ENCODE measurements at places on chromosomes 3 and 15.

GRCh38 chr15:53917109-53917508 lies 61.1 kb upstream of the UNC13C start:
- DNase-seq: no peak
- no peak overlapping the region for H3K4me3 ChIP-seq
- H3K36me3 ChIP-seq: no peaks in the 10 kb centered on the region
- H3K4me1 ChIP-seq: no peaks in the 10 kb centered on the region

DNA sequence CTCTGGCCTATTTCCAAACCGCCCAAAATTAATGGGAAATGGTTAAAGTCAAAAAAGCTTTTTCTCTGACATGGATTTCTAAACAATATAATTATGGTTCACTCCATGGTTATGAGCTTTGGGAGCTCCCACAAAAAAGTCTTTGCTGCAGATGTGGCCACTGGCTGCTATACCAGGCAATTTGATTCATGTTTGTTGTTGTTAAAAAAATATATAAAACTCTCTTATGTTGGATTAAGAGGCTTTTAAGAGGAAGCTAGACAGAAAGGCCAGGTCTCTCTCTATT lies 258.6 kb downstream of the TIGIT start:
- no peaks in the 10 kb centered on the region for H3K27me3 ChIP-seq
- no peak for DNase-seq
- peak overlapping the region; percentile 93 for H3K27ac ChIP-seq
- no peak overlapping the region for H3K4me3 ChIP-seq

DNA sequence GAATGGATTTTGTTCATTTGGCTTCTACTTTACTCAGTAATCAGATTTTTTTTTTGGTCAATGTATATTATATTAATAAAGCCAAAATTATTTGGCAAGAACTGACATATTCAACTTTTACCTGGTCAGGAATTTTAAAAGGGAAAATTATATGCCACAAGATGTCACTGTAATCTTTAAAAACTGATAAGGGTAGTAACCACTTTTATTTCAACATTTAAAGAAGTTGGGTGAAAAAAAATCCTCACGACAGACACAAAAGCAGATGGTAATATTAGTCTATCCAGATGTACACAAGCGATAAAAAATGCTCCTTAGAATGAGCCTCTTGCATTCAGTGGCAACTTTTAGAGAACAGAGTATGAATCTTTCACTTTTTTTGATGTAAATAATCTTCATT lies 101.9 kb downstream of the SERPINI1 start:
- DNase-seq: no peak
- H3K36me3 ChIP-seq: no peaks in the 10 kb centered on the region
- H3K4me3 ChIP-seq: no peak overlapping the region
- no peaks in the 10 kb centered on the region for H3K27me3 ChIP-seq
- no peak overlapping the region for H3K27ac ChIP-seq

DNA sequence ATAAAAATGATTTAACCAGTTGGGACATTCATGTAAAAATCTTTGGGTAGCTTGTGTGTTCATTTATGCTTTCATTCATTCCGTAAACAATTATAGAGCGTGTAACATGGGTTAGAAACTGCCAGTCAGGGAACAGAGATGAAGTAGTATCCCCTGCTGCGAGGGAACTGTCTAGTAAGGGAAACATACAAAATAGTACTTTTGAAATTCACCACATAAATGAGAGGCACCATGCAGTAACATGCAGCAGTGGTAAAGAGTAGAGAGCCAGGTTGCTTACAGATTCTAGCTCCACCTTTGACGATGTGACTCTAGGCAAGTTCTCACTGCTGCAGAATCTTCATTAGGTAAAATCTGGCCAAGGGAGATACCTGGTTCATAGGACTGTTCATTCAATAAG lies 938 bp downstream of the DZIP3 start:
- peaks cover 7% of the 10 kb centered on the region for H3K4me1 ChIP-seq
- peak overlapping the region; percentile 98 for H3K4me3 ChIP-seq
- no peak for DNase-seq
- peak overlapping the region; percentile 99 for H3K27ac ChIP-seq
- H3K36me3 ChIP-seq: no peaks in the 10 kb centered on the region

DNA sequence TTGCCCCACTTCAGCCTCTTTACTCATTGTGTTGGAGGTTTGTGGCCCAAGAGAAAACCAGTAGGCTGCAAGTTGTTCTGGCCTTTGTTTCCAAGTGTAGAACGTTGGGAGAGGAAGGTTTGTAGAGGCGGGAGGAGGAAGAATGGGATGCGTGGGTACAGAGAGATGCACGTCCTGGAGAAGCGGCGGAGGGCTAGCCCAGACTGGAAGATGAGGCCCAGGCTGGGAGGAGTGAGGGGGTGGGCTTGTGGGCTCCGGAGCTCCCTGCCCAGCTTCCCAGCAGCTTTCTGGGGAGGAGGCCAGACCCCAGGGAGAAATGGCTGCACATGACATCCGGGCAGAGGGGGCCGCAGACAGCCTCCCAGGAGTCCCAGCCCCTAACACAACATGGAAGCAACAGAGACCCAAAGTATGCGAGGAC lies 5.3 kb downstream of the PLA2G4F start:
- peaks cover 8% of the 10 kb centered on the region for H3K27me3 ChIP-seq
- DNase-seq: no peak

DNA sequence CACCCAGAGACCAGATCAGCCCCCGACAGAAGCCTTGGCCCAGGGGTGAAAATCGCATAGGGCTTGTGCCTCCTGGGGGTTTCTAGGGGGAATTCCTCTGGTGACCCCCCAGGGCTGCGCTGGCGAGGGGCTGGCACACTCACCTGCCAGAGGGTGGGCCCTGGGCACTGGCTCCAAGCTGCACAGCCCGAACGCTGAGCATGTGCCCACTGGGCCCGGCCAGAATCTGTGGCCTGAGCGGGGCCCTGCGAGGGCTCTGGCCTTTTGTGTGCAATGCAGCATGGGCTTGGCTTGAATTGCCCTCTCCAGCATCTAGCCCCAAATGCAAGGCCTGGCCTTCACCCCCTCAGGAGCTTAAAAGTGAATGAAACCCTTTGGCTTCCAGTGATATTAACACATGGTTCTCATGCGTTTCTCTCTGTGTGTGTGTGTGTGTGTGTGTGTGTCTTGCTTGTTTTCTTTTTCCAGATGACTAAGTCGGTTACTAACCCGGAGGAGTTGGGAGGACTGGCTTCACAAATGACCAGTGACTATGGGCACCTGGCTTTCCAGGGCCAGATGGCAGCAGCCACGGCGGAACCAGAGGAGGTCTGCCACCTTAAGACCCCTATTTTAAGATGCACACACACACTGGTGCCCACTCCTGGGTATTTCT lies 259.1 kb upstream of the TPM1 start:
- H3K4me3 ChIP-seq: no peak overlapping the region
- peak overlapping the region; percentile 20 for H3K27ac ChIP-seq
- peaks cover 40% of the 10 kb centered on the region for H3K4me1 ChIP-seq
- peak; percentile 90 for DNase-seq
- no peaks in the 10 kb centered on the region for H3K27me3 ChIP-seq
- no peaks in the 10 kb centered on the region for H3K36me3 ChIP-seq

DNA sequence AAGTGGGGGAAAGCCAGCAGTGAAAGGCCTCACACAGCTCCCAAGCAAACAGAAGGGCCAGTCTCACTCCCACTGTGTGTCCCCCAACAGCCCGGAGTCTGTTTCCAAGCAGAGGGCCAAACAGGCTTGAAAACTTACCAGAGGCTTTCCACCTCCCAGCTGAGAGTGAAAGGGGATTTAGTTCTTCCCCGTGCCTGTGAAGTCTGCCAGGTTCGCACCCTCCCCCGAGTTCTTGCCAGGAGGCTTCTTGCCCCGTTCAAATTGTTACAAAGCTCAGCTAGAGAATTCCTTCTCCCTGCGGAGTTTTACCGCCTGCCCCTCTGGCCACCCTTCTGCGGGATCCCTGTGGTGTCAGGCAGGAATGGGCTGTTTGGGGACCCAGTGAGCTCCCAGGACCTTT lies 68.0 kb upstream of the WNT7A start:
- no peak overlapping the region for H3K4me3 ChIP-seq
- H3K4me1 ChIP-seq: no peaks in the 10 kb centered on the region
- no peaks in the 10 kb centered on the region for H3K36me3 ChIP-seq
- DNase-seq: no peak
- no peak overlapping the region for H3K27ac ChIP-seq

DNA sequence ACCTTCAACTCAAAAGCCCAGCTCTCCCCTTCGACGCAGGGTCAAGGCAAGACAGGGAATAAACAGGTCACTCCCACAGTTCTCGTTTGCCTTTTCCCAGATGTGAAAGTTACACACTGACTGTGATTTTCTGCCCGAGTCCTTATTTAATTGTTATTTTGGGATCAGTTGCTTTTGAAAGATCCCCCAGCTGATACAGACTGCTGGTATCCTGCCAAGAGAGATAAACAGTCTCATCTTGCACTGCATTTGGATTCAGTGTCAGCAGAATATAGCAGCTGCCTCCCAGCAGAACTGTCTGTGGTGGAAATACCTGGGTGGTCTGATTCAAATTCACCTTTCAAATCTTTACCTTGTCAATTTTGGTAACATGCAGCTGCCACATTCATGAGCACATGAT lies 56.0 kb upstream of the FAM3D start:
- no peaks in the 10 kb centered on the region for H3K4me1 ChIP-seq
- no peaks in the 10 kb centered on the region for H3K36me3 ChIP-seq
- H3K27me3 ChIP-seq: no peaks in the 10 kb centered on the region

GRCh38 chr3:31043184-31043819 lies 148.8 kb upstream of the GADL1 start:
- DNase-seq: no peak
- H3K36me3 ChIP-seq: no peaks in the 10 kb centered on the region
- H3K4me1 ChIP-seq: peaks cover 9% of the 10 kb centered on the region
- H3K27ac ChIP-seq: no peak overlapping the region
- H3K27me3 ChIP-seq: no peaks in the 10 kb centered on the region
- H3K4me3 ChIP-seq: no peak overlapping the region

GRCh38 chr3:171195686-171196085 lies 169.2 kb upstream of the SLC2A2 start:
- H3K4me1 ChIP-seq: peaks cover 33% of the 10 kb centered on the region
- no peak for DNase-seq
- H3K27ac ChIP-seq: no peak overlapping the region
- H3K4me3 ChIP-seq: no peak overlapping the region
- no peaks in the 10 kb centered on the region for H3K36me3 ChIP-seq
- no peaks in the 10 kb centered on the region for H3K27me3 ChIP-seq

GRCh38 chr3:172666181-172666872 lies 44.5 kb downstream of the NCEH1 start:
- no peak for DNase-seq
- H3K27ac ChIP-seq: no peak overlapping the region
- no peaks in the 10 kb centered on the region for H3K4me1 ChIP-seq
- no peaks in the 10 kb centered on the region for H3K27me3 ChIP-seq

GRCh38 chr3:36792342-36792741 lies 28.0 kb upstream of the DCLK3 start:
- H3K27me3 ChIP-seq: peaks cover 10% of the 10 kb centered on the region
- peak; percentile 6 for DNase-seq
- no peak overlapping the region for H3K27ac ChIP-seq
- H3K4me3 ChIP-seq: no peak overlapping the region

DNA sequence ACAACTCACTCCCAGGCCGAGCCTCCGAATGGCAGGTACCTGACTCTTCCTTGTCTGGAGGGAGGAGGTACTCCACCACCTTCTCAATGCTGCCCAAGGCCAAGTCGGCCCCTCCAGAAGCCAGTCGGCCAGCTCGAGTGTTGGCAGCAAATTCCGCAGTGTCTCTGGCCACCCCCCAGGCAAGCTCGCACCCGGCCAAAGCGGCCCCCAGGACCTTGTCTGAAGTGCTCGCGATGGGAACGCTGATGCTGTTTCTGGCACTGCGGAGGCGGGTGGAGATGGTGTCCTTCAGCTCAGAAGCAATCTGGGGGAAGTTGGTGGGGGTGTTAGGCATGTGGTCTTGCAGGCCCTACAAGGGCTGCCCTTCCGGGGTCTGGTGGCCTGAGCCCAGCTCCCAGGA lies 9.2 kb downstream of the PLIN1 start:
- H3K4me3 ChIP-seq: no peak overlapping the region

GRCh38 chr3:10666621-10667020 lies 149.4 kb upstream of the SLC6A11 start:
- H3K27ac ChIP-seq: no peak overlapping the region
- H3K4me3 ChIP-seq: no peak overlapping the region
- no peak for DNase-seq
- no peaks in the 10 kb centered on the region for H3K36me3 ChIP-seq
- peaks cover 26% of the 10 kb centered on the region for H3K27me3 ChIP-seq
- no peaks in the 10 kb centered on the region for H3K4me1 ChIP-seq

GRCh38 chr15:86001200-86001599 lies 78.5 kb upstream of the AGBL1 start:
- no peaks in the 10 kb centered on the region for H3K27me3 ChIP-seq
- peak; percentile 72 for DNase-seq
- H3K36me3 ChIP-seq: no peaks in the 10 kb centered on the region

GRCh38 chr3:129514110-129514509 lies 14.3 kb upstream of the RHO start:
- DNase-seq: no peak
- H3K27me3 ChIP-seq: no peaks in the 10 kb centered on the region
- H3K4me1 ChIP-seq: no peaks in the 10 kb centered on the region
- no peak overlapping the region for H3K4me3 ChIP-seq
- no peak overlapping the region for H3K27ac ChIP-seq

GRCh38 chr3:192186045-192186444 lies 541.3 kb downstream of the FGF12 start:
- H3K36me3 ChIP-seq: no peaks in the 10 kb centered on the region
- H3K27me3 ChIP-seq: no peaks in the 10 kb centered on the region
- no peak overlapping the region for H3K27ac ChIP-seq

- H3K4me1 ChIP-seq: peaks cover 24% of the 10 kb centered on the region
- peaks cover 25% of the 10 kb centered on the region for H3K36me3 ChIP-seq
- peak overlapping the region; percentile 45 for H3K27ac ChIP-seq
- no peak overlapping the region for H3K4me3 ChIP-seq
Measured at GRCh38 chr3:141388395-141388794, 20.1 kb downstream of the ZBTB38 start.

DNA sequence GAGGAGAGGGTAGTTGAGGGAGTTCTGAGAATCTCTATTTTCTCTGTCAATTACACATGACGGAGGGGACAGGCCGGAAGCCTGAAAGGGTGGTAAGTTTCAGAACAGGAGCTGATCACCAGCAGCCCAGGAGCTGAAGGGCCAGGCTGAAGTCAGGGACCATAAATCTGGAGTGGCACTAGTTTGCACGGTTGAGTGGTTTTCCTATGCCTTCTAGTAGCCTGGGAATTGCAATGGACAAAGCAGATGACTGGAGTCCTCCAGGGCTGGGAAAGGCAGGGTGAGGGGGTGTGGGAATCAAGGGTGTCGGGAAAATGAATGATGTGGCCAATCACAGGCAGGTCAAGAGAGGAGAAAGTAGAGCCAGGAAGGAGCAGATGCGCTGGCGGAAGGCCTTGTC lies 72.5 kb downstream of the MAGEF1 start:
- DNase-seq: no peak
- H3K27ac ChIP-seq: no peak overlapping the region
- no peak overlapping the region for H3K4me3 ChIP-seq
- H3K4me1 ChIP-seq: peaks cover 12% of the 10 kb centered on the region
- H3K27me3 ChIP-seq: peaks cover 29% of the 10 kb centered on the region
- no peaks in the 10 kb centered on the region for H3K36me3 ChIP-seq

DNA sequence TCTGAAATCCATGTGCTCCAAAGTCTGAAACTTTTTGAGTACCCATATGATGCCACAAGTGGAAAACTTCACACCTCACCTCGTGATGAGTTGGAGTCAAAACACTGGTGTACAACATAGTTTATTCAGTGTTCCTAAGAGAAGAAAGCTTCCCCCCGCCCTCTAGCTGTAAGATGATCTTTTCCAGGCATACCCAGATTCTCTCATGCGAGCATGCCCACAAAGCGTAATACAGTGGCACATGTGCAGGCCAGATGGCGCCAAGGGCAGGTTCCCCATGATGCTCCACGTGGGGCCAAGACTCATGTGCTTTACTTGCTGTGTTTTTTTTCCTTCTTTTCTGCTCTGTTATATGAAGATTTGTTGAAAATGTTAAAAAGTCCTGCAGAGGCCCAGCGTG lies 104.9 kb upstream of the LRRFIP2 start:
- H3K27me3 ChIP-seq: no peaks in the 10 kb centered on the region
- DNase-seq: no peak
- peaks cover 26% of the 10 kb centered on the region for H3K36me3 ChIP-seq
- H3K4me1 ChIP-seq: no peaks in the 10 kb centered on the region
